Activated T-cell treated with anti-CD3 and anti-CD28 coated beads for 48 hours (primary cell): ENCODE measurements at places on chromosomes 5 and 9.

DNA sequence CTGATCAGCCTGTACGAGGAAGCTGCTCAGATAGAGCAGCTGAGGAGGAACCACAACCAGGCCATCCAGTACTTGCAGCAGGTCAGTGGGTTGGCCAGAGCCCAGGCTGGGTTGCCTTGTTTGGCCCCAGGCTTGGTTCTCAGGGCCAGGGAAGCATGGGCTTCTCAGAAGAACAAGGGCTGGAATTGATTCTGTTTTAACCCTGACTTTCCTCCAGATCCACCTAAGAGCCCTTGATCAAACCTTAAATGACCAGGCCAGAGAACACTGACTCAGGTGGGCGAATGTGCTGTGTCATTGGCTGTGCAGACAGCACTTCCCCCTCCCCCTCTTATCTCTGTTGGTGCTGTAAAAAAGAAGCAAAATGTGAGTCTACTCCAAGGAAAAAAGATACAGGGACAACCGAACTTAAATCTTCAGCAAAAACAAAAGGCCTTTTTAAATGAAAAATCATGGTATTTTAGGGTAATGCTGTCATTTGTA, 28.1 kb downstream of the TTC23L start:
- no peak for DNase-seq

DNA sequence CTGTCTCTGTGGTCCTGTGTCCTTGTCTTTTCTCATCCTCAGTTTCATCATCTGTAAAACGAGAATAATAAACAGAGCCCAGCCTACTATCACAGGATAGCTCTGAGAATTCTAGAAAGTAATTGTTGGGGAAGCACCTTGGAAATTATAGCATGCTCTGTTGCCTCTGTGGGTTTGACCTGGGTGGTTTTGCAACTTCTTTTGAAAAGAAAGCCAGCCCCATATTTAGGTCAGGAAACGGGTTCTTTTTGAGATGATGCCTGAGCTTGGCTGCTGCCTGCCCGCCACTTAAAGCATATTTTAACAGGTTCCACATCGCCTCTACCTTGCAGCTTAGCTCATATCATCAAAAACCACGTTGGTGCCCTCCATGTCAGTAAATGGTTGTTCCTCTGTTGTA, 111.1 kb downstream of the TLR4 start:
- DNase-seq = no peak

GRCh38 chr5:100576217-100576751, 41.1 kb downstream of the FAM174A start:
- DNase-seq = no peak

- no peak for DNase-seq
Observed at GRCh38 chr5:88955403-88955802, 72.4 kb upstream of the MEF2C start.

DNA sequence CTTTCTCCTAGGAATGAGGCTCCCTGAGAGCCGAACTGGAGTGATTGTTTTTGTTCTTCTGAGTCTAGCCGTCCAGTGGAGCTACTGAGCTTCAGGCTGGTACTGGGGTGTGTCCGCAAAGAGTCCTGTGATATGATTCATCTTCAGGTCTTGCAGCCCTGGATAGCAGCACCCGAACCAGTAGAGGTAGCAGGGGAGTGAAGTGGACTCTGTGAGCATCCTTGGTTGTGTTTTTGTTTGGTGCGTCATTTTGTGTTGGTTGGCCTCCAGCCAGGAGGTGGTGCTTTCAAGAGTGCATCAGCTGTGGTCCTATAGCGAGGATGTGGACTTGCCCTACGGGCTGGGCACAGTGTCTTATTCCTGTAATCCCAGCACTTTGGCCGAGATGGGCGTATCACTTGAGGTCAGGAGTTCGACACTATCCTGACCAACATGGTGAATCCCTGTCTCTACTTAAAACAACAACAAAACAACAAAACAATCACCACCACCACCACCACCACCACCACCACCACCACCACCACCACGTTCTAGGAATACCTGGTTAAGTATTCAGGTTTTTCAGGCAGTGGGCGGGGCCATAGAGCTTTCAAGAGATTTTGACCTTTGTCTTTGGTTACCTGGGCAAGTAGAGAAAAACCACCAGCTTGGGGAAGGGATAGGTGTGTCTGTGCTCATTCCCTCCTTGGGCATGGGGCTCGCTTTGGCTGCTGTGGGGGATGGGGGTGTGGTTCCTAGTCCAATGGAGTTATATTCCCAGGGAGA, 154.0 kb downstream of the WDR70 start:
- DNase-seq = no peak

- DNase-seq = no peak
Observed at GRCh38 chr5:141779503-141779973, 97.5 kb upstream of the ARAP3 start.
